ENCODE measurements at places on chromosomes 16 and 17.

- no peak for DNase-seq
These were observed 1138.5 kb downstream of the CDH11 start for GRCh38 chr16:63983401-63983800.

GRCh38 chr17:48462946-48463345, 32.9 kb upstream of the SKAP1 start:
- DNase-seq: no peak

GRCh38 chr17:16418685-16419068, 3.3 kb downstream of the TRPV2 start:
- DNase-seq: no peak

- DNase-seq: no peak
These were observed 7.6 kb upstream of the CDK5R1 start for GRCh38 chr17:32479074-32479617.

GRCh38 chr17:76131051-76131691, 9.9 kb downstream of the FOXJ1 start:
- no peak for DNase-seq

GRCh38 chr17:70184770-70185169, 15.4 kb downstream of the KCNJ2 start:
- DNase-seq: no peak

DNA sequence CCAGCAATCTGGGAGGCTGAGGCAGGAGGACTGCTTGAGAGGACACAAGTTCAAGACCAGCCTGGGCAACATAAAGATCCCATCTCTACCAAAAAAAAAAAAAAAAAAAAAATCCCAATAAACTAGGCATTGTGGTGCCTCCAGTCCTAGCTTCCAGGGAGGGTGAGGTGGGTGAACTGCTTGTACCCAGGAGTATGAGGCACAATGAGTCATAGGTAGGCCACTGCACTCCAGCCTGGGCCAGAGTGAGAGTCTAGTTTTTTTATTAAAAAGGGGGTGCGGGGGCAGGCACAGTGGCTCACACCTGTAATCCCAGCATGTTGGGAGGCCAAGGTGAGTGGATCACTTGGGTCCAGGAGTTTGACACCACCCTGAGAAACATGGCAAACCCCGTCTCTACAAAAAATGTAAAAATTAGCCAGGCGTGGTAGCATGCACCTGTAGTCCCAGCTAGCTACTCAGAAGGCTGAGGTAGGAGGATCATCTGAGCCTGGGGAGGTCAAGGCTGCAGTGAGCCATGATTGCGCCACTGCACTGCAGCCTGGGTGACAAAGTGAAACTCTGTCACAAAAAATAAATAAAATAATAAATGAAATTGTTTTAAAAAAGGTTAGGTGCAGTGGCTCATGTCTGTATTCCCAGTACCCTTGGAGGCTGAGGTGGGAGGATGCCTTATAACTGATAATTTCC, 7.8 kb upstream of the CHST6 start:
- no peak for DNase-seq

- DNase-seq: no peak
These were observed 198.2 kb downstream of the MAF start for GRCh38 chr16:79402356-79402755.

- no peak for DNase-seq
These were observed 21.8 kb upstream of the RASD1 start for GRCh38 chr17:17518014-17518413.

DNA sequence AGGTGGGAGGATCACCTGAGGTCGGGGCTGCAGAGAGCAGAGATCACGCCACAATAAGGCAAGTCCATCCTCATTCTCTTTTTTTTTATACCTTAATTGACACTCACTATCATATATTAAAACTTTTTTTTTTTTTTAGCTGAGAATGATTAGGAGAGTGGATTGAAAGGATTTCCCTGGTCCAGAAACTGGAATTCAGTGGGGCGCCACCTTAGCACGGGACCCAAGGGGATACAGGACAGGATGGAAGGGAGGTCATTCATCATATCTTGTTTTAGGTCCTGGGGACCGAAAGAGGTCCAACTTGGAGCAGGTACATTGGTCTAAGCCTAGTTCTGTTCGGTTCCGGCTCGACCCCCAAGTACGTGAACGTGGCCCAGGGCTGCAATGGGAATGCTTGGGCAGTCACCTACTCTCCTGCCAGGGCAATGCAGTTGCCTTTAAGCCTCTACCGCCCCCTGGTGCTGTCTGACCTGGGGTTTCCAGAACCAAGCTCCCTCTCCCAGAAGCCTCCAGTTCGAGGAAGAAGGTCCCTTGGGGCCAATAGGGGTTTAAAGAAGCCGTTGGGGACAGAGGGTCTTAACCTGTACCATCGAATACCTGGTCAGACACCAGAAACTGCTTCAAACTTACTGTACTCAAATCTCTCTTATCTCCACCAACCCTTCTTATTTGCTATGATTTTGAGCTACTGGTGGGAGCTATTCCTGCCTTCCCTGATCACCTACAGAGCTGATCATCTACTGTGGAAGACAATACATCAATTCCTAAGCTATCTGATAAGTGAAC, 19.9 kb upstream of the GPATCH8 start:
- no peak for DNase-seq
